ENCODE measurements at places on chromosomes 6 and 20. TPM values are rescaled to one million over a fixed set of nuclear protein-coding genes. Genes with fewer than 3 reads are reported as not detected.

Gene PCSK2
- polyA plus RNA-seq = 0.47 TPM

Gene TRIM31
- not detected for polyA plus RNA-seq

Gene CALHM6
- polyA plus RNA-seq = 5.5 TPM

Gene LY6G6D
- 0.48 TPM for polyA plus RNA-seq

DNA sequence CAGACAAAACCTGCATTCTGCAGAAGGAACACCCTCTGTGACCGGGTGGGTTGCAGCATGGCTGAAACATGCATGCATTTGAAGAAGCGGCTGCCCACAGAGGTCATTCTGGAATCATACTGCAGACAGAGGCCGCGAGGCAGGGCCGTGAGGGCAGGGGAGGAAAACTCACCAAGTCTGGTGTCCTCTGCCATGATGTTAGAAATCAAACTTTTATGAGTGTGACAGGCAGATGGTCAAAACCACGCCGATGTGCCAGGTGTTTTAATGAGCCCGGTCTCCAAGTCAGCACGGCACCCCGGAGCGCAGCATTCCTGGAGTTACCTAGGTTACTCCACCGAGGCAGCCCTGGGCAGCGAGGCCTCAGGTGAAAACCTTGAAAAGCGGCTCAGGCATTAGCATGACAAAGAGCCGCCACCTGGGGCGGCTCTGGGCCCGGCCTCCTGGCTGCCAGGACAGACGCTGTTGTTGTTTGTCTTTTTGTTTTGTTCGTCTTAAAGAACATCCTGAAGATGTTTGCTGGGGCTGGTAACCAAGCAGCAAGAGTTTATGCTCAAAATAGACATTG, 255.6 kb downstream of the ERMARD start:
- DNase-seq = no peak

DNA sequence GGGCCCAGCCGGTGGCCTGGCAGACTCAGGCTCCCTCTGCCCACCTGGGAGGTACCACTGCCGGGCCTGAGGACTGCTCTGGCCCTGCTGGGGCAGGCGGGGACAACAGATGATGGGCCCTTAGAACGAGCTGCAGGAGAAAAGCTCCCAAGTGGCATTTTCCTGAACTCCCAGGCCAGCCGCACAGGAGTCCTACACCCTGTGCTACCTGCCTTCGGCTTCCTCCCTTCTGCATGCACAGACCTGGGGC, 41.3 kb downstream of the DSTN start:
- no peak for DNase-seq

GRCh38 chr20:36217226-36217625, 19.1 kb upstream of the AAR2 start:
- DNase-seq = no peak

DNA sequence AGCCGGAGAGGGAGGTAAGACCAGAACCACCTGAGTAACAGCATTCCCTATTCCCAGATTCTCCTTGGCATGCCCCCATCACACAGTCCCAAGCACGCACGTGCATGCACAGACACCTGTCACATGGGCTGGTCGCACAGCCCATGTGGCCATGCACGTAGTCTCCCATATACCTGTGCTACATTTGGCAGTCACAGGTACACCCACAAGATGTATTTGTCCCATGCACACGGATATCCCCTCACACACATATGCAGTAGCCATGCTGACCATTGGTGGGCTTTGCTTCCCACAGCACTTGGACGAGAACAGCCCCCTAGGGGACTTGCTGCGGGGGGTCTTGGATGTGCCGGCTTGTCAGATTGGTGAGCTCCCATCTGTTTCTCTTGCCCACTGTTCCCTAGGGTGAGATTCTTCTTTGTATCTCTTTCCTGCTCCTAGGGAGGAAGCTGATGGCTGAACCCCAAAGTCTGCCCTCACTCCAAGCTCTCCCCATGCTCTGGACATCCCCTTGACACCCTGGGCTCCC, 31.9 kb downstream of the PLCG1 start:
- DNase-seq = no peak

DNA sequence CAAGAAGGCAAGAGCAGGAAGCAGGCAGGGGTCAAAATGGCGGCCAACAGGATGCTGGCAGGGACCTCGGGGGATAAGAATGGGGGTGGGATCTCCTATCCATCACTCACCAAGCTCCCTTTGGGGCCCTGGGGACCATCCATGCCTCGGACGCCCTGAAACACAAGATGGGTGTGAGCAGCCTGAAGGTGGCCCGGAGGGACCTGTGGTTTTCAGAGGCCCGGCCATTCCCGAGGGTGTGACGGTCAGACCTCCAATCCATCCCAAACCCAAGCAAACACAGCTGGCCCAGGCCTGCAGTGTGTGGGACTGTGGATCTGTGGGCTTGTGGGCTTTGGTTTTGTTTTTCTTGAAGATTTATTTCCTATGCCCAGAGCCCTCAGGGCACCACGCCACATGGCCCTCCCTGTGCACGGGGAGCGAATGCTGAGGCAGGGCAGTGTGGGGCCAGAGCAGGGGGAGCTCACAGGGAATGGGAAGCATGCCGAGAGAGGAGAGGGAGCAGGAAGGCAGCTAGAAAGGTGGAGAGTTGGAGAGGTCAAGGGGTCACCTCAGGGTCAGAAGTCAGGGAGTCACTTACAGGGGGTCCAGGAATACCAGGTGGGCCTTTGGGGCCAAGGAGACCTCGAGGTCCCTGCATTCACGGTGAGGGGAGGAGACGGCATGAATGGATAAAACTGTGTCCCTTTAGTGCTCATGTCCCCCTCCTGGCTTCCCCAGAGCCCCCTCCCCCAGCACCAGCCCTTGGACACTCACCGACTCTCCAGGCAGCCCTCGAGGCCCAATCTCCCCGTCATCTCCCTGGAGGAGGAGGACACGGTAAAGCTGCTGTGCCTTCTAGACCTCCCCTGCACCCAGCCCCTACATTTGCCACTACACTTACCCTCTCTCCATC, 14.5 kb downstream of the COL11A2 start:
- DNase-seq = no peak

- DNase-seq = no peak
These were observed 592.3 kb downstream of the PKHD1 start for GRCh38 chr6:51495096-51495495.

DNA sequence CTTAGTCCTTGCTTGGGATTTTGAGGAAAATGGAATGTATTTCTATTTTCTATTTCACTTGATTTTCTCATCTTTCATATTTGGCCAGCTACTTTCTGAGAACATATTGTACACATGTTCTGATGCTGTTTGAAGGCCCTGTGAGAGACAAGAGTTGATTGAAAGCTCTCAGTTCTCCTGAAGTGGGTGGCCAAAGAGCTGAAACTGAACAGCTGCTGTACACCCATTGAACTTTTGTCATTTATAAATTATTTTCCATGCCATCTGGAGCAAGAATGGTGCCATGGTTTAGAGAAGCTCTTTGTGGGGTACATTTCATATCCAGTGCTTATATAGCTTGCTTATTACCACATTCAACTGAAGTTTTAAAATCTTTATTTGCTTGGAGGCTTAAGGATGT, 298.3 kb downstream of the PRL start:
- no peak for DNase-seq

- DNase-seq = no peak
These were observed 85.2 kb downstream of the ELOVL4 start for GRCh38 chr6:79862126-79862525.

DNA sequence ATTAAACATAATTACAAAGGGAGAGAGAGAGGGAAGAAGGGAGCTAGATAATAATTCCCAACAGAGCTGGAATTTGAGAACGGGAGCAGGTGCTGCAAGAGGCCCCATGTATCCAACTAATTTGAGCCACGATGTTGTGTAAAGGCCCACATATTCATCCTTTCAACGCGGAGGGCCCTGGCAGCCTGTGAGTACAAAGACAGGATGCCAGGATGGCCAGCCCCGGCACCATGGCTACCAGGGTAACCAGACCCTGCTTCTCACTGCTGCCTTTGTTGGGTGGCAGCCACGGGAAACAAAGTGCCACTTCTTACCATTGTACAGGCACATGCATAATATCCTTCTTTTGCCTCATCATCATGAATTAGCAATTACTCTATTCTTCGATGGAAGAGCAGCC, 492.0 kb upstream of the NRSN1 start:
- DNase-seq = no peak

- no peak for DNase-seq
These were observed 370.2 kb downstream of the KIF16B start for GRCh38 chr20:16203096-16203495.

All from right lung (tissue), 10 donors.